ENCODE measurements at places on chromosomes 7 and 10. TPM values are rescaled to one million over a fixed set of nuclear protein-coding genes. Genes with fewer than 3 reads are reported as not detected.
A peak's percentile ranks its signal among the peaks of the same experiment; 100 is the strongest.

Gene PLAU
- polyA plus RNA-seq = 4.0 TPM

GRCh38 chr7:120718361-120718760 lies 139.6 kb downstream of the TSPAN12 start:
- DNase-seq = no peak

- no peak for DNase-seq
These were observed 227.2 kb downstream of the NSUN6 start for GRCh38 chr10:18424200-18424599.

- DNase-seq = no peak
These were observed 59.8 kb downstream of the COA1 start for GRCh38 chr7:43669286-43670081.

GRCh38 chr10:65419629-65420028 lies 1506.2 kb upstream of the LRRTM3 start:
- DNase-seq = no peak

DNA sequence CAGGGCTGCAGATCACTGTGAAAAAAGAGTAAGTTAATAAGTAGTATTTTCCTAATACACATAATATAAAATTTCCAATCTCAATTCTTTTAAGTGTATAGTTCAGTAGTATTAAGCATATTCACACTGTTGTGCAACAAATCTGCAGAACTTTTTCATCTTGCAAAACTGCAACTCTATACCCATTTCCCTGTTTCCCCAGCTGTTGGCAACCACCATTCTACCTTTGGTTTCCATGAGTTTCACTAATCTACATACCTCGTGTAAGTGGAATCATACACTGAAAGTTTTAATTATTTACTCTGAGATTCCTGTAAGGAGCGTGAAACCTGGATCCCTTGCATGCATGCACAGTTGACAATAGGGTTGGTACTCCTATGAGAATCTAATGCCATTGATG lies 155.4 kb downstream of the ZPBP start:
- DNase-seq = no peak

DNA sequence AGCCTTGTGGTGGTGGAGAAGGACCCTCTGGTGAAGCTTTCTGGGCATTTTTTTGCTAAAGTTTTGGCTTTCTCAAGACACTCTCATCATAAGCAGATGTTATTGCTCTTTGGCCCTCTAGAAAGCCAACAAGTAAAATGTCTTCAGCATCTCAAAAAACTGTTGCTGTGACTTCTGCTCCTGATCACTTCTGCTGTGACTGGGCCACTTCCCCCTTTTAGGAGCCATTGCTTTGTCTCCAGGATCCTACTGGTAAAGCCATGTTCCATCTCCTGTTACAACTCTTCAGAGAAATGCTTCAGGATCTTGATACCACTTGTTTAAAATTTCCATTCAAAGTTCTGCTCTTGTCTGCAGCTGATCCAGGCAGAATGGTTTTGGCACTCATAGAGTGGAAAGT lies 10.9 kb downstream of the PARP12 start:
- DNase-seq = no peak

GRCh38 chr7:16071246-16071857 lies 350.0 kb downstream of the CRPPA start:
- DNase-seq = peak; percentile 76

GRCh38 chr10:63145782-63146181 lies 12.7 kb downstream of the NRBF2 start:
- no peak for DNase-seq

DNA sequence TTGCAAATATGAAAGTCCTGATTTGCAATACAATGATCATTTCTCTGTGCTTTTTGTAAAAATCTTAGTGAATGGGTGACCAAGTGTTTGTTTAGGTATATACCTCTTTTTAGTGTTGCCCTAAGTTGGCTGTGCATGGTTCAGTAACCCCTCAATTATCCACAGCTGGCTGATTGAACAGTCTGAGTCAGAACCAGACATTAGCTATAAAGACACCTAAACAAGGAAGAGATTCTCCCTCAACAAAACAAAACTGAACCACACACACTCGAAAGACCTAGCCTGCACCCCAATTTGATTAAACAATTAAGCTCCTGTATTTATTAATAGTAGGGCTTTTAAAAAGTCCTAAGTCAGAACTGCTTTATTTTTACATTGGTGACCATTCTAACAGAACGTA lies 2.8 kb downstream of the RSBN1L start:
- no peak for DNase-seq

Gene TFR2
- polyA plus RNA-seq = not detected
